Stimulated activated CD4-positive, alpha-beta T cell treated with anti-CD3 and anti-CD28 coated beads, TNF-alpha, amount 100 ng/mL, for 24 hours (primary cell): ENCODE measurements at places on chromosomes 4 and X.

DNA sequence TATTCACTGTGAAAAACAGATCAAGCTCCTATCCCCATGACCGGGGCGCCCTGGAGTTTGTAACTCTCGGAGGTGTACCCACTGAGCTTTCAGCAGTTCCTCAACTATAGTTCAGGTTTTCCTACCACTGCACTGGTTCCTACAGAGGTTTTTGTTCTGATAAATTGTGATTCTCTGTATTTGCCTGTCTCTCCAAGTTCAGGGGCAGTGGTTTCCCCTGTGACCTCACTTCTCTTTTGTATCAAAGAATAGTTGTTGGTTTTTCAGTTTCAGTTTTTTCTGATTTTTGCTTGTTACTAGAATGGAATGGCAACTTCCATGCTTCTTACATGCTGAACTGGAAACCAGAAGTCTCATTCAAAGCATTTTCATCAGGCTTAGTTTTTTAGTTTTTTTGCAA, 56.8 kb upstream of the PLS3 start:
- DNase-seq, result no peak

DNA sequence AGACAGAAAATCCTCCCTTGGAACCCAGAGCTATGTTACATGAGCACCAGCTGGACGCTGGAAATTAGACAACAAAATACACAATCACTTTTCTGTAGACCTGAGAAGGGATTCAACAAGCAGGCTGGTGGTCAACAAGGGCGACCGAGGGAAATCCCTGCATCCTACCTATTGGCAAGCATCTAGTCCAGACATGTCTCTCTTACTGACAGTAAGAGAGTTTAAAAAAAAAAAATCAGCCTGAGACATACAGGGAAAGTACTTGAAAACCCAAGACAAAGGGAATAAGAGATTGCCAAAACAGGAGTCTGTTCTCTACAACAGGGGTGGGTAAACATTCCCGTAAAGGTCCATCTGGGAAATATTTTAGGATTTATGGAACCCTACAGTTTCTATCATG, 108.0 kb downstream of the KDR start:
- no peak for DNase-seq

- DNase-seq, result no peak
These were observed 116.4 kb downstream of the RAP1GDS1 start for GRCh38 chr4:98377559-98377958.

GRCh38 chrX:23012636-23013035, 12.9 kb downstream of the DDX53 start:
- DNase-seq, result no peak

DNA sequence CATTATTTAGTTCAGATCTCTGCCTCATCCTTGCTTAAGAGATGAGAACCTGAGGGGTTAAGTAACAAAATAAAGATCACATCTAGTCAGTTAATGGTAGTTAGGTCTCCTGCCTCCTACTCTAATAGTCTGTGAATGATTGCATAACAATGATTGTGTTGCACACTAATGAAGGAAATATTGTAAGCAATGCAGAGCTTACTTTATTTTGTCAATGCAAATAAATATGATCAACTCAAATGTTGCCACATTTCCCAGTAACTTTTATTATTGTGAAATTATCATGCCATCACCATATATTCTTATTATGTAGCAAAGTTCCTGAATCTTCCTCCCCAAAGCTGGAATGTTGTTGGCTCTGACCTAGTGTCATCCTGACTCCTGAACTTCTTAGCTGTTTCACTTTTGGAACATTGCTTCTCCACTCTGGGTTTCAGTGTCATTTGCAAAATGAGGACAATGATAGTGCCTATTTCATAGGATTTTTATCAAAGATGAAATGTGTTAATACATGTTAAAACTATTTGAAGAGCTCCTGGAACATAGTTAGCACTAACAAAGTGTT, 17.0 kb upstream of the GABRA4 start:
- no peak for DNase-seq

- DNase-seq, result no peak
These were observed 195.3 kb downstream of the QDPR start for GRCh38 chr4:17316566-17316965.

DNA sequence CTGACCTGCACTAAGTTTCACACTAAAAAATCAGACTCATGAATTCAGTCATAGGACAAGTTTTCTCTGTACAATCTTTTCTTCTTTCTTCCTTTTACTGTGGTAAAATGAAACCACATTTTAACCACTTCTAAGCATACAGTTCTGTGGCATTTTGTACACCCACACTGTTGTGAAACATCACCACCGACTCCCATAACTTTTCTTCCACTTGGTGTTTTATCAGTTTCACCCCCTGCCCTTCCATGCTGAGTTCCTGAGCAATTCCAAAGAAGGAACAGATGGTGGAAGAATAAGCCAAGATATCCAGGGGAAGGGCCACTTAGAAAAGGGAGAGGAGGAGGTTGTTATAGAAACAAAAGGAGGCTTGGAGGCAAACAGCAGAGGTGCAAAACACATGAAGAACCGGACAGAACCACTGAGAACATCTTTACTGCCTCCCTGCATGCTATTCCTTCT, 22.6 kb downstream of the SLC25A4 start:
- no peak for DNase-seq

DNA sequence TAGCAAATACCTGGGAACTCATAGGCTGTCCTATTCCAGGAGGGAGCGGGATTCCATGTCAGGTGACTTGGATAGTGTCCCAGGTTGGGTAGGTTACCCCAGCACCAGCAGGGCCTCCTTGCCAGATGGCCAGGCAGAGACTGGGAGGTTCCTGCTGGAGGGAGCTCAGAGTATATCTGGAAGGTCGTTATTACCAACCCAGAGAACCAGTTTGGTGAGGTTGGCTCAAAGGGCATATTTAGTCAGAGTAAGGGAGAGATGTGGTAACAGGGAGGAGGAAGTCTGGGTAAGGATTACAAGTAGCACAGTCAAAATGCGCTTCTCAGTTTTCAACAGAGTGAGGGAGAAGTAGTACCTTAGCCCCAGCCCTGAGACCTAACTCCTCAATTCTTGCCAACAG, 53.3 kb upstream of the LNX1 start:
- no peak for DNase-seq

GRCh38 chr4:53520116-53520515, 71.2 kb downstream of the LNX1 start:
- no peak for DNase-seq

GRCh38 chr4:89427782-89428181, 120.2 kb upstream of the GPRIN3 start:
- DNase-seq, result no peak

DNA sequence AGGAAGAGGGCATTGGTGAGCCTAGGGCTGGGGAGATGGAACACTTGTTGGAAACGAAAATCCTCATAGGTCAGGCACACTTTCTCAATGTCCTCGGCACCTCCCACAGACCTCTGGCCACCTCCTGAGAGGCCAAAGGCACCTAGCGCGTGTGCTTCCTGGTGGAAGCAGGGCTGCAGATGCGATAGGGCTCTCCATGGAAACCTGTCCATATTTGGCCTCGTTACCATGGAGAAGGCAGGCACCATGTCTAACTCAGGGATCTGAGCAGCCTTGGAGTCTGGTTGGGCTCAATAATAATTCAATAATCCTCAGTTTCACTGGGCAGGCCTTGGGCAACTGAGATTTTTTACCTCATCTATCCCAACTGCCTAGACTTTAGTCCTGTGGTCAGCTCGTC, 58.3 kb downstream of the RAI2 start:
- DNase-seq, result no peak

- DNase-seq, result no peak
These were observed 12.4 kb downstream of the NKX1-1 start for GRCh38 chr4:1393866-1394265.

DNA sequence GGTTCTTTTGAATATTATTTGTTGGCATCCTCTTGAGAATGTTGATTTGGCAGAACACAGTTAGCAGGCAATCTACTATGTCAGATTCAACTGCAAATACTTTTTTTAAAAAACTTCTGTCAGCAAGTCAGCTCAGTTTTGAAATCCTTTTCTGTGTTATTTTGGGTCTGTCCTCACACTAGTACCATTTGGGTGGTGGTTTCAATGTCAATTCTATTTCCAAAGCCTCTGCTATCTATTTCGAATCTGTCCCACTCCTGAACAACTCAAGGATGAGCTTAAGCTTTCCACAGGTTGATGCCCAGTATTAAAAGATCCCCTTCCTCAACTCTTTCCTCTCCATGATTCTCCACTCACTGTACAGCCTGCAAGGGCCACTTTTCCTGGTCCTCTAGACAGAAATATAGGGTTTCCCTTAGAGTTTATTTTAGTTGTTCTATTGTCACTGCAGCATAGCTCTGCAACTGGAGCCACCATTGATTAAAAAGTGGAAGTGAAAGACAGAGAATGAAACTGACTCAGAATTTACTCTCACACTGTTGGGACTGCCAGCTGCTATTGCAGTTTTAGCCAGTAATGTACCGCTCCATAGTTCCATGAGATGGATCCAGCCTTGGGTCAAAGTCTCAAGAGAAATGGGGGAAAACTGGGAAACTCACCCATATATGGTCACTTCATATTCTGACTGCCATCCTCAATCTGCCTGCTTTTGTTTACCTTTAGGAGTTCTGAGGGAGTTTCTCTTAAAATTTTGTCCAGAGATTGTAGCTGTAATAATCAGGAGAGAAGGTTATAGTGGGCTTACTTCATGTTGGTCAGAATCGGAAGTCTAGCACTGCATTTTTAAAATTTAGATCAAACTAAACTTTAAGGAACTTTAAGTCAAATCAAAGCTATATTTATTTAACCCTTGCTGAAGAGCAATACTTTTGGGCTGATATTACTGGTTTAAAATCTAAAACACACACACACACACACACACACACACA, 14.6 kb downstream of the HDX start:
- DNase-seq, result no peak

GRCh38 chrX:18917831-18918230, 66.1 kb downstream of the PHKA2 start:
- no peak for DNase-seq

GRCh38 chrX:53223955-53224859, 800 bp downstream of the KDM5C start:
- no peak for DNase-seq

GRCh38 chr4:6942238-6942800, 32.7 kb downstream of the TBC1D14 start:
- no peak for DNase-seq

DNA sequence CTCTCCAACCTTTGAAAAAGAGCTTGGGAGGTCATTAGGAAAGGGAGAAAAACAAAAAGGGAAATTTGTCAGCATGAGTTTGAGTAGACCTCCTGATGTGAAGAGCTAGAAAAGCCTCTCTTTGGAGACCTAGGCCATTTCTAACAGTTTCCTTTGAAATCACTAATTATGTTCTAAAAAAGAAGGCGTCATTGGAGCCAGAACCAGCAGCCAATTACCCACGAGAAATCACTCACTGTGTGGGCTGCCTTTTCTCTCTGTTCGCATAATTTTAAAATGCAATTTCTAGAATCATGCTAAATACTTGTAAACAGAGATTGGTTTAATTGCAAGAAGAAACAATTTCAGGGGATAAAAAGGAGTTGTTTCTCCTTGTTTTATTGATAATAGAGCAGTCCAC, 246.3 kb upstream of the GATB start:
- no peak for DNase-seq

GRCh38 chrX:137044893-137045292, 11.1 kb upstream of the GPR101 start:
- no peak for DNase-seq

DNA sequence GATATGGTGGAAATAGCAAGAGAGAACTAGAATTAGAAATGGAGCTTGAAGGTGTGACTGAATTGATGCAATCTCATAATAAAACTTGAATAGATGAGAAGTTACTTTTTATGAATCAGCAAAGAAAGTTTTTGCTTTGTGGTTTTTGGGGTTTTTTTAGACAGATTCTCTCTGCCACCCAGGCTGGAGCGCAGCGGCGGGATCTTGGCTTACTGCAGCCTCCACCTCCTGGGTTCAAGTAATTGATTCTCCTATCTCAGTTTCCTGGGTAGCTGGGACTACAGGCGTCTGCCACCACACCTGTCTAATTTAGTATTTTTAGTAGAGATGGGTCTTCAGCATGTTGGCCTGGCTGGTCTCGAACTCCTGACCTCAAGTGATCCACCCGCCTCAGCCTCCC, 23.7 kb upstream of the NEIL3 start:
- DNase-seq, result no peak

GRCh38 chr4:37124800-37125199, 119.7 kb upstream of the NWD2 start:
- no peak for DNase-seq

DNA sequence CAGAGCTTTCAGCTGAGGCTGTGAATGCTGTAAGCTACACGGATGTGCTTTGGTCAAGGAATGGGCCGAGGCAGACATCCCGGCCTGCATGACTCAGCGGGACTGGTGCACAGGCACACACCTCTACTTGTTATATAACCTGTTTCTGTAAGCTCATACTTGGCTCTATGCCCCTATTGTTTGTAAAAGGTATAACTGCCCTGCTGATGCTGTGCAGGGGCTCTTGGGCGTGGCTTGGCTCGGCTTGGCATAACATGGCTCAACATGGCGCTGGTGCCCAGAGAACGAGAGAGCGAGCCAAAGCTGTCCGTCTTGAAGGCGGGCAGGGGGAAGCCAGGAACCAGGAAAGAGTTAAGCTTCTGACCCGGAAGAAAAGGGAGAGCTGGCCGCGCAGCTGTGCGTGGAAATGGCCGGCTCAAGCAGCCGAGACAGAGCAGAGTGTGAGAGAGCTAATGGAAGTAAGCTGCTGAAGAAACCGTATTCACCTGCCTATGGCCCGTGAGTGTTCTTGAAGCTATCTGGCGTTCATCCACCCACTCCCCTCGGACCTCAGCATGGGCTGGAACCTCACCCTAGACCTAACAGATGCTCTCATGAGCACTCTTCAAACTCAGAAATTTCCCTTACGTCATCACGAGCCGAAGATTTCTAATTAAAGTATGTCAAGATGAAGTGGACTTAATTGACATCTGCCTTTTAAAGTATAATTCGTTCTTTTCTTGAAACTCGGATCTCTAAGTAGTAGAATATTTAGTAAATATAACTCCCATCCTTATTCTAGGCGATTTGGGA, 286.3 kb upstream of the AGA start:
- no peak for DNase-seq
